ENCODE measurements at places on chromosomes 13 and 19.

- DNase-seq, result no peak
These were observed 167.1 kb downstream of the LMO7 start for GRCh38 chr13:75803164-75803611.

DNA sequence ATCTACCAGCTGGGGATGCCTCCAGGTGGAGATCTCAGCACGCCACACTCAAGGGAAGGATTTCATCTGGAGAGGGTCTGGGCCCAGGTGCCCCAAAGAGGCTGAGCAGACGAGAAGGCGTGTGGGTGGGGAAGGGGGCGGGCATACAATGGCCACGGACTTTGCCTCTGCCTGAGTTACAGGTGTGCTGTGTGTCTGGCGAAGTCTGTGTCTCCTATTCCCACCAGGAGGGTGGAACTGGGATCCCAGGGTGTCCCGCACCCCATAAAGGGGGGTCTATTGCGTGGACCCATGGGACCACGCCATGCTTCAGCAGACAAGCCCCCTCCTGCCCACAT is 3.6 kb downstream of the TLE2 start:
- DNase-seq, result no peak

- DNase-seq, result no peak
These were observed 18.6 kb downstream of the DOCK9 start for GRCh38 chr13:98959291-98959690.

- DNase-seq, result no peak
These were observed 904 bp upstream of the ARHGAP33 start for GRCh38 chr19:35774274-35775045.
